Stimulated activated CD8-positive, alpha-beta memory T cell treated with anti-CD3 and anti-CD28 coated beads, Interleukin-15, amount 100 ng/mL, for 48 hours (primary cell): ENCODE measurements at places on chromosomes 1 and 21.

DNA sequence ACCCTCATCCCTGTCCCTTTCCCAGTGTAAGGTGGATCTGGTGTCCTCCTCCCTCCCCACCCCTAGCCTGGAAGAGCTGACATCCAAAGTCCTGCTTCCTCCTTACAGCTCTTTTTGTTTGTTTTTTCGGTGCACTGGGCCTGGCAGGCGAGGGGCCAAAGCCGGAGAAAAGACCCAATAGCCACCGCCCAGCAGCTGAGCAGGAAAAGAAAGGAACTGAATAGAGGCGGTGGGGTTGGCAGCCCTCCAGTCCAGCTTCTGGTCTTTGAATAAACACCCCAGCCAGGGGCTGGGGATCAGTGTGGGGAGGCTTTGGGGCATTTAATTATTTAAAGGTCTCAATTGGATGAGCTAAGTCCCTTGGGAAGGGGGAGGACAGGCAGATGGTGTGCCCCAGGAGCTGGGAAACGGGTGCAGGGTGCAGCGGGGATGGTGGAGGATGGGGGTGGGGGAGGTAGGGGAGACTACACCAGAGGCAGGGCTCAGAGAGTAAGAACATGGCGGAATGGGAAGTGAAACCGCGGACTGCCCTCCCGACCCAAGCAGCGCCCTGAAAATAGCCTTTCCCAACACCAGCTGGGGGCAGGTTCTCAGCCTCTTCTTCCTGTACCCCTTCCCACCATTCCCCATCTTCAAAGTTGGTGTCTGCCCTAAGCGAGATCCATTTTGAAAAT, 20.2 kb downstream of the BTG2 start:
- no peak for DNase-seq

- DNase-seq: no peak
These were observed 44.2 kb upstream of the MAB21L3 start for GRCh38 chr1:116066868-116067565.

GRCh38 chr1:2933431-2934155, 87.7 kb upstream of the ACTRT2 start:
- DNase-seq: no peak

DNA sequence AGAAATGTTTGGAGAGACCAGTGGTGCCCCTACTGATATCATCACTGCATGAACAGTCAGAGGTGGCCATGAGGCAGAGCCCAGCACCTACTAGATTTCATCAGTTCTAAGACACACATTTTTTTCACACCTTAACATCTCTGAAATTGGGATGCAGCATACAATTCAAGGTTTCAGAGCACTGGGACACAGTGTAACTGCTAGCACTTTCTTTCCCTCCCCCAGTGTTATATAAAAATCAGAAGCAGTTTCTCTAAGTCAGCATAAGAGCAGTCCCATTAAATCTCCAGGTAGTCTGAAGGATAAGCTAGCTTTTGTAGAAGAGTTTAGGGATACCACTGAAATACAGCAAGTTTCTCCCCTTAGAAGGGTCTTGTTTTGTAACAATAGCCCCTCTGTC, 10.0 kb upstream of the ANGPTL7 start:
- no peak for DNase-seq

DNA sequence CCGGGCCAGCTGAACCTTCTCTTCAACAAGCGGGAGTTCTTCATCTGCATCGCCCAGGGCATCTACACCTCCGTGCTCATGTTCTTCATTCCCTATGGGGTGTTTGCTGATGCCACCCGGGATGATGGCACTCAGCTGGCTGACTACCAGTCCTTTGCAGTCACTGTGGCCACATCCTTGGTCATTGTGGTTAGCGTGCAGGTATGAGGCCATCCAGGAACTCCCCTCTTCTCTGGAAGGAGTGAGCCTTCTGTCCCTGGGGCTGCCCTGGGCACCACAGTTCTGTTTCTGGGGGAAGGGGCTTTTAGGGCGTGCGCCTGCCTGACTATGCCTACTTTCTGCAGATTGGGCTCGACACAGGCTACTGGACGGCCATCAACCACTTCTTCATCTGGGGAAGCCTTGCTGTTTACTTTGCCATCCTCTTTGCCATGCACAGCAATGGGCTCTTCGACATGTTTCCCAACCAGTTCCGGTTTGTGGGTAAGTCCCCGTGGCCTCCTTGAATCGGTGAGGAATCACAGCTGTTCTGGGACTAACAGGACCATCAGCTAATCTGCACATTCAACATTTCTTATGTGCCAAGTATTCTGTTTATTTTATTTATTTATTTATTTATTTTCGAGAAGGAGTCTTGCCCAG, 21.1 kb downstream of the ATP8B2 start:
- no peak for DNase-seq

DNA sequence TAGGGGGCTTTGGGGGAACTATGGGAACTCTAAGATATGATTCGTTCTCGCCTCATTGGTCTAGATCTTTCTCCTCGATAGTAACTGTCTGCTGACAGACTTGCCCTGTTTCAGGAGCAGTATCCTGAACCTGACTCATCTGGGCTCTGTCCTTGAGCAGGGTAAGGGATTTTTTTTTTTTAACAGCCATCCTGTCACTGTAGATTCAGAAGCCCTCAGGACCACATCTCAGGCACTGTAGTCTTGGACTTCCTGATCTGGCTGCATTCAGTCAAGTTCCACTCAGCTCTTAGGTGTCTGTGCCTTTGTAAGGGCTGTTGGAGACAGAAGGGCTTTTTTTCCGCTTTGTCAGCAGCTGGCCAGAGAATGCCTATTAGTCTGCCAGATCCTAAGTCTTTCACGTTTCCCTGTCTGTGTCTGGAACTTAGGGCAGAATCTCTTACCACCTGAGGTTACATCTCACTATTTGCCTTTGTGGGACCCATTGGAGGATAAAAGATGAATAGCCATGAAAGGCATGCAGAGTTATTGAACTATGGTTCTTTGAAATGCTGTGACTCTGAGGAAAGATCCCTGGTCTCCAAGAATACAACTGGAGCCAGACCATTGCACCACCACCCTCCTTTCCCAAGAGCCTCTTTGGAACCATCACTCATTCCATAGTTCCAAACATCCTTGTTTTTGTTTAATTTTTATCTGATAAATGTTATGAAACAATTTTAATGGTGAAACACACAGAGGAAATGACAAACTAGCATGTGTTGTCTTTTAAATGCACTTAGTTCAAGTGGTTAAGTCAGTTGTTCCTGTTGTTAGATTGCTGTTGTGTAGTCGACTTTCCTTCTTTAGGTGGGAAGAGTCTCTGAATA, 49.7 kb upstream of the MACF1 start:
- DNase-seq: no peak

DNA sequence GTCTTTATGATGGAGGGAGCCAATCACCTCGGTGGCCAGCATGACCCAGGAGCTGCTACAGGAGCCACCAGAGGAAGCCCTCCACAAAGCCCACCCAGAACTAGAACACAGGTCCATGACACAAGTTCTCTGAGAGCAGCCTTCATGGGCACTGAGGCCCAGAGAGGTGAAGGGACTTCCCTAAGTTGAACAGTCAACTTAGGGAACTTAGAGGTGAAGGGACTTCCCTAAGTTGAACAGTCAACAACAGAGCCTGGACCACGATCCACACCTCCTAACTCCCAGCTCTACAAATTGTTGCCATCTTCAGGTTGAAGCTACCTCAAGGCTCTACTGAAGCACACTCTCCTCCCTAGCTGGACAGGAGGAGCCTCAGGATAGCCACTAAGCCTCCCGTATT, 132.7 kb downstream of the CCDC185 start:
- DNase-seq: no peak

- DNase-seq: no peak
These were observed 43.3 kb upstream of the USP25 start for GRCh38 chr21:15686506-15686905.

DNA sequence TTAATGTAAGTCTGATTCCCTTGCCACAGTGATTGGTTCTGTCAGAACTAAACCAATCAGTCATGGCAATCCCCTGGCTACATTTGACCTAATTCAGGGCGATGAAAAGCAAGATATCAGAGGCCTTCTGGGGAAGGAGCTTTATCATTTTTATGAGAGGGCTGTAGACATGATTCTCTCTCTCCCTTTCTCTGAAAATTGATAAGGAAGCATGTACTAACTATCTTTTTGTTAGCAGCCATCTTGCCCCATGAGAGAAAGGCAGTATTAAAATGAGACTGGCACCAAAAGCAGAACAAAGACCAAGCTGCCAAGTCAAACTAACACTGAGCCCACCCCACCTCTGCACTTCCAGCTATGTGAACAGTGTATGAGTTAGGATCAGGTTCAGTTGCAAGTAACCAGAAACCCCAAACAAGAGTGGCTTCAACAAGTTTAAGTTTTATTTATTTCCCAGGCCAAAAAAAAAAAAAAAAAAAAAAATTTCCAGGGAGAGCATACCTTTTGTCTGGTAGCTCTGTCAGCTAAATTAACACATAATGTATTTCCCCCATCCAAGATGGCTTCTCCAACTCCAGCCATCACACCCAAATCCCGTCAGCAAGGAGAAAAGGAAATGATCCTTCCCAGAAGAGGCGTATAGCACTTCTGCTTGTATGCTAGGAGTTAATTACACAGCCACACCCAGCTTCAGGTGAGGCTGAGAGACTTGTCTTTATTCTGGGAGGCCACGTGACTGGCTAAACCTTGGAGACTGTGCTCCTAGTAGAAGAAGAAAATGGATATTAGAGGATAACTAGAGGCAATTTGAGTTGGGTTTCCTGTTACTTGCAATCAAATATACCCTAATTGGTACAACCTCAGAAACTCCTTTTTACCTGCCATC, 105.8 kb upstream of the RALGPS2 start:
- DNase-seq: no peak

DNA sequence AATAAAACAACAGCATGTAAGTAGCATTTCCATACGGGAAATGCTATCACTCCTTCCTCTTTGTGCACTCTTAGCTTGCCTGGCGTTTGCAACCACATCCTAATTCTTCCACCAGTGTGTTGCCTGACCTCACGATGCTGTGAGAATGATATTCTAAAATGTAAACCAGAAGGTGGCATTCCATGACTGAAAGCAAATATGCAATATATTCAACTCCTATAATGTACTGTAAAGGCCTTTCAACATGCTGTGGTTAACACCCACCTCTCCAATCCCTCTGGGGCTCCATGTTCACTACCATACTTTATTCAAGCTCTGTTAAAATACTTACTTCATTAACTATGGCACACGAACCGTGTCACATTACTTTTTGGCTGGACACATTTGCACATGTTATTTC, 420.6 kb upstream of the DEPDC1 start:
- no peak for DNase-seq

GRCh38 chr1:99557546-99558202, 88.2 kb upstream of the PALMD start:
- DNase-seq: no peak

- DNase-seq: peak; percentile 10
These were observed 648 bp downstream of the S100PBP start for GRCh38 chr1:32817815-32818786.

- DNase-seq: peak; percentile 43
These were observed 8.4 kb upstream of the IKBKE start for GRCh38 chr1:206461602-206462455.

- no peak for DNase-seq
These were observed 400.4 kb upstream of the PLXNA2 start for GRCh38 chr1:208644401-208645160.

DNA sequence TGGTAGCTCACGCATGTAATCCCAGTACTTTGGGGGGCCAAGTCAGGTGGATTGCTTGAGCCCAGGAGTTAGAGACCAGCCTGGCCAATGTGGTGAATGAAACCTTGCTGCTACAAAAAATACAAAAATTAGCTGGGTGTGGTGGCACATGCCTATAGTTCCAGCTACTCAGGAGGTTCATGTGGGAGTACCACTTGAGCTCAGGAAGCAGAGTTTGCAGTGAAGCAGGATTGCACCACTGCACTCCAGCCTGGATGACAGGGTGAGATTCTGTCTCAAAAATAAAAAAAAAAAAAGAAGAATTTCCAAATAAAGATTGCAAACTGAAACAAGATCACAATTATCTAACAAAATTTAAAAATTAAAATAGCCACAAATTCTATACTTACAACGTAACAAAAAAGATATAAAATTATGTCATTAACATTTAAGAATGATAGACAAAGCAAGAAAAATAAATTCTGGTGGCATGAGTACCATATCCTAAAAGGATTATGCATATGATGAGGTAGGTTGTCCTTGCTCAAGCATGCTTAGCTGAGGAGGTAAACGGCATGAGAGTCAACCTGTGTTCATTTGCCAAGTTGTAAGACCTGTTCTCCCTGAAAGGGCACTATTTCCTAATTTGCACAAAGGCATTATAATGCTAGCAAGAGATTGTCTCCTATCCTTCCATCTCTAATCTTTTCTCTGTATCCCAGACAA, 20.2 kb downstream of the IPP start:
- no peak for DNase-seq

DNA sequence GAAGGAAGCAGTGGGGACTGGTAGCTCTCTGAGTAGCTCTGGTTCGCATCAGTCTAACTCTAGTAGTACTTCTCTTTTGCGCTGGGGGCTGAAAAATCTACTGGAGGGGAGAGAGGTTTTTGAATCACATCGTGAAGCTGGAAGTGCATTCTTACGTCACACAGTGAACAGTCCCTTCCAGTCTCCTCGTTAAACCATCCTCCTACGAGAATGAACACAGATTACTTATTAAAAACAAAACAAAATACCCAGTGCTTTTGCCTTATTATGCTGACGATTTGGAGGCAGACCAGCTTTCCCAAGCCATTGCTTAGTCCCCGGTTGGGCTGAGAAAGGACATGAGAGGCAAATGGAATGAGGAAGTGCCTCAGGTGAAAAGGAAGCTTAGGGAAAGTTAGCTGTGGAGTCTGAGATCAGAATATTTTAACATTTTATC, 16.1 kb downstream of the HUNK start:
- DNase-seq: no peak

GRCh38 chr1:222048094-222048595, 306.3 kb upstream of the DUSP10 start:
- no peak for DNase-seq

- peak; percentile 57 for DNase-seq
These were observed 787 bp downstream of the JAK1 start for GRCh38 chr1:64965366-64966157.

GRCh38 chr1:221907166-221907932, 165.5 kb upstream of the DUSP10 start:
- DNase-seq: no peak

- no peak for DNase-seq
These were observed 81.0 kb downstream of the SLC30A10 start for GRCh38 chr1:219847215-219847855.

DNA sequence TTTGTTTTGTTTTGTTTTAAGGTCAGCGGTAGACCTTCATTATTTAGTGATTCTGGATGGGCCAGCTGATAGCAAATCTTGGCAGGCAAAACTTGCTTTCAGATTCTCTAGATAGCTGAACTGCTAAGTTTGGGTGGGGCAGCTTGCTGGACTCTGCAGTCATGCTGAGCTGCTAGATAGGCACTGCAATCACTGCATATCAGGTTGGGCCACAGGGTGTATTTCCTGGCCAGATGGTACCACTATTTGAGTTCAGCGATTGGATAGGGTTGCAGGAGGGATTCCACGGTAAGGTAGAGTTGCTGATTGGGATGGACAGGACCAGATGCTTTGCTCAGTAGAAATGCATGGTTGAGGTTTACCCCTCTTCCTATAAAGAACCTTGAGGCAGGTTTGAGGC, 579.3 kb upstream of the ADGRL4 start:
- no peak for DNase-seq

- no peak for DNase-seq
These were observed 2.2 kb downstream of the FASLG start for GRCh38 chr1:172661107-172661506.
